ENCODE measurements at places on chromosomes 4 and X.
A peak's percentile ranks its signal among the peaks of the same experiment; 100 is the strongest.

DNA sequence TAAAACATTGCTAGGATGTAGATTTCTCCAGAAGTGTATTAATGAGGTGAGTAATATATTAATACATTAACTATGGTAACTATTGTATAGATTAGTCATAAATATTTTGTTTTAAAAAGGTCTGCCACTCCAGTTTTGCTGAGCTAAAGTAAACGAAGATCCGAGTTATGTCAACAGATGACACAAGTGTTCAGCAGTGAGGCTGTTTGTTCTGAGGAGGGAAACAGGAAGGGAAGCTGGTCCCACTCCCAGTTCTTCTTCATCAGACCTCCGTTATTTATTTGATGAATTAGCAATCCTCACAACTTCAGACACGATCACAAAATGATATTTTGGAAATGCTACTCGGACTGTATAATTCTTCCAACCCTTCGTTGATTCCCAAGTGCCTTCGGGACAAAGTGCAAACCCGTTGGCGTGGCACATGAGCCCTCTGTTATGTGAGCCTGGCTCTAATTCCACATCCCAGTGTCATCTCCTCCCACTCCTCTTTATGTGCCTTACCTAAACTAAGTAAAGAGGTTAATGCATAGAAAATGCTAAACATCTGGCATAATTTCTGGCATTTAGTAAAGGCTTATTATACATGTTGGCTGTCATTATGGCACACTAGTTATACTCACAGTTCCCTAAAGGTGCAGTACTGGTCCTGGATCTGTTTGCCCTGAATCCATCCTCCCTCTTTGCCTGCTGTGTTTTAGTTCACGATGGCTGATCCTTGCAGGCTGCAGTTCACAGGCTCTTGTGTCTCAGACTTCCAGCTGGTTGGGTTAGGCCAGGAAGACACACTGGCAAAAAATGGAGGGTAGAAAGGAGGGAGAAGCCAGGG, 190.6 kb upstream of the LNX1 start:
- peak; percentile 45 for DNase-seq

GRCh38 chr4:119861731-119862130, 204.9 kb downstream of the MAD2L1 start:
- DNase-seq, result no peak

DNA sequence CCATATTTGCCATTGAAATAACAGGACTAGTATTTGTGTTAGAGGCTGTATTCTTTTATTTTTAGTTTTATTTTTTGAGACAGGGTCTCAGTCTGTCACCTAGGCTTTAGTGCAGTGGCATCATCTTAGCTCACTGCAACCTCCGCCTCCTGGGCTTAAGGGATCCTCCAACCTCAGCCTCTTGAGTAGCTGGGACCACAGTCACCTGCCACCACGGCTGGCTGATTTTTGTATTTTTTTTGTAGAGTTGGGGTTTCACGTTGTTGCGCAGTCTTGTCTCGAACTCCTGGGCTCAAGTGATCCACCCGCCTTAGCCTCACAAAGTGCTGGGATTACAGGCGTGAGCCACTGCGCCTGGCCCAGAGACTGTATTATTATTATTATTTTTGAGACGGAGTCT, 15.3 kb downstream of the TMEM131L start:
- no peak for DNase-seq

- no peak for DNase-seq
These were observed 107.6 kb downstream of the LARP1B start for GRCh38 chr4:128168701-128169100.

DNA sequence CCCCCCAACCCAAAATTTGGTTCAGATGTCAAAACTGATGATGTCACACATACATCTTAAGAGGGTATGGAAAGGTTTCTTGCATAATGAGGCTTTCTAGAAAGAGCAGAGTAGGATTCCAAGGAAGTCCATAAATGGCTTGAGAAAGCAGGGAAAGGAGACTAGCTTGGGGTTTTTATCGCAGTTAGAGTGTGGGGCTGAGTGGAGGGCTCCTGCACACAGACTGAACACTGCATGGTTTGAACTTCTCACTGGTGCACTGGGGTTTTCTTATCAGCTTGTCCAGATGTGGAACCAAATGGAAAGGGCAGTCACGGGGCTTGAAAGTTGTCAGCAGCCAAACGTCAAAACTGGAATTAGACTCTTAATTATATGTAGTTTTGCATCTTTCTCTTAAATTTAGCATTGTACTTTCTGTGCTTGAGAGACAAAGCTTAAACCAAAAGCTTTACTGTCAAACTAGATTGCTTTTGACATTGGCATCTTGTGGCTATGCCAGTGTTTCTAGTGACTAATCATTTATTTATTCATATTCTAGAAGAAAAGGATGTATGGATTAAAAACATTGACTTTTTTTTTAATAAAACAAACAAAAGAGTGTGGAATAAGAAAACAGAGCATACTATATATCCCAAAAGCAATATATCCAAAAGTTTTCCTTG, 78.3 kb upstream of the STIM2 start:
- DNase-seq, result peak; percentile 51

DNA sequence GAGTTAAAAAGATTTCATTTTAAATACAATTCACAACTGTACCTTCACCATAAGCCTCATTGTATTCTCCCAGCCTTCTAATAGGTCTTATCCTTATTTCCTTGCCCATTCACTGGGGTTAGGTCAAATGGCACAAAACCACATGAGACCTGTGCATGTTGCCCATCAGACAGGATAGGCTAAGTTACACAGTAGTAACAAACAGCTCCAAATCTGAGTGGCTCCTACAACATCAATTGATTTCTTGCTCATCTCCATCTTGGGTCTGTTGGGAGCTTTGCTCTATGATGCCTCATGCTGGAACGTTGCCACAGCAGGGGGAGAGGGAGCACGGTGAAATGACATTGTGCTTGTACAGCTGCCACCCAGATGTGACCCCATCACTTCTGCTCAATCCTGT, 70.6 kb downstream of the DHX15 start:
- no peak for DNase-seq

GRCh38 chrX:32525234-32525633, 686.1 kb downstream of the DMD start:
- no peak for DNase-seq

DNA sequence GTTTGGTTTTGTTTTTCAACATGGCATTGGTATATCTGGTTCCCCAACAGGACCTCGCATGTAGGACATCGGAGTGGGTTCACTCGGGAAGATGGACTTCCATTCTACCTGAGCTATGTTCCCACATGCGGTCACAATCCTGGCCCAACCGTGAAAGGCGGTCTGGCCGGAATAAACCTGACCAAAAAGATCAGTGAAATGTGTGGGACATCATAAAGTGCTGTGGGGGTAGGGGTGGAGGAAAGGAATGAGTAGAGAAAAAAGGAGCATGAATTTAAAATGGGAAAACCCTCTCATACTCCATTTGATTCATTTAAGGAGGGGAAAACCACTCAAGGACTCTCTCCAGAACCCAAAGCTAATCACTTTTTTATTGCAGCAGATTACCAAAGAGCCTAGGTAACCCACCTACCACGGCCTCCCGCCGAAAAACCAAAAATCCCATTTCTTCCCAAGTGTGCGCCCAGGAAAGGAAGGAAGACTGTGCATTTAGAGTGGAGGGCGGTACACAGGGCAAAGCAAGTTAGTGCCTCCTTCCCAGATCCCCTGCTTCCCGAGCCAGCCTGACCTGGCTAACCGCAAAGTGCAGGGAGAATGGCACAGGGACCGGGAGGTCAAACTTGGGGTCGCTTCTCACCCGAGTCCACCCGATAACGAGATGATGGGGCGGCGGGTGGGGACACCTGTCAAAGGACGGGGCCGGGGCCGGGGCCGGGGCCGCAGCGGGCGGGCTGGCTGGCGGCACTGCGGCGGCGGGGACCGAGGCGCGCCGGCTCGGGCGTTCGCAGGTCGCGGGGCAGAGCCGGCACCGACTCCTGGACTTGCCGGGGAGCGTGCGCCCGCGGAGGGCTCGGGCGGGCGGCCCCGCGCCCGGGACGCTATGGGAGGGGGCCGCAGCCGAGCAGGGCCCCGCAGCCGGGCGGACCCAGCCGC, 669 bp downstream of the TMEM150C start:
- no peak for DNase-seq

DNA sequence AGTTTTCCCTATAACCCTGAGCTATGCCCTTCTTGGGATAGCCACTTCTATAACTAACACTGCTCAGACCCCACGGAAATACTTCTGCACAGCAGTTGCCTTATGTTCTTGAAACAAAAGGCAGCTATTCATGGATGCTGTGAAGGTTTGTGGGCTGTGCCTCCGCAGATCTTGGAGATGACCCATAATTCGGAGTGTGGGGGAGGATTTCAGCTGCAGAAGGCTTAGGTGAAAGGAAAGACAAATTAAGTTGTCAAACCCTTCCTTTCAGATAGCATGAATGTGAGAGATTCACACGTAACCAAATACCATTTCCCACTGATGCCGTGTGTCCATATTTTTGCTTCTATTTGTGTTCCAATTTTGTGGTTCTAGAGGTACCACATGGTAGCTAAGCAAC, 38.1 kb upstream of the NYX start:
- DNase-seq, result no peak

GRCh38 chr4:40576651-40577480, 52.8 kb downstream of the RBM47 start:
- peak; percentile 43 for DNase-seq

Data from fibroblast of skin of scalp (primary cell).